Fibroblast of skin of abdomen (primary cell): ENCODE measurements at places on chromosomes 6 and 20.

GRCh38 chr20:59625214-59625922 lies 21.0 kb downstream of the PHACTR3 start:
- no peak for DNase-seq

DNA sequence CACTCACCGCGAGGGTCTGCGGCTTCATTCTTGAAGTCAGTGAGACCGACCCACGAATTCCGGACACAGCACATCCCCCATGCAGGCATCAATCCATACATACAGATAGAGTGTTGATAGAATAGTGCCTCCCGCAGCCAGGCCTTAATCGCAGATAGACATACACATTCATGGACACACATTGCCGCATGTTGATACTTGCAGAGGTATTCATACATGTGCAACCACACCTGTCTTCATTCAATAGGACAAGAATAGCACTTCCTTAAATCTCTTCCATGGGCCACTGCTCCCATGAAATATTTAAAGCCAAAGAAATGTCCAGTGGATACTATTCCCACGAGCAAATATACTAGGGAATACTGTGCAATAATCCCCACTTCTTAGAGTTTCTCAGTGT lies 170.5 kb downstream of the FRK start:
- DNase-seq = no peak

DNA sequence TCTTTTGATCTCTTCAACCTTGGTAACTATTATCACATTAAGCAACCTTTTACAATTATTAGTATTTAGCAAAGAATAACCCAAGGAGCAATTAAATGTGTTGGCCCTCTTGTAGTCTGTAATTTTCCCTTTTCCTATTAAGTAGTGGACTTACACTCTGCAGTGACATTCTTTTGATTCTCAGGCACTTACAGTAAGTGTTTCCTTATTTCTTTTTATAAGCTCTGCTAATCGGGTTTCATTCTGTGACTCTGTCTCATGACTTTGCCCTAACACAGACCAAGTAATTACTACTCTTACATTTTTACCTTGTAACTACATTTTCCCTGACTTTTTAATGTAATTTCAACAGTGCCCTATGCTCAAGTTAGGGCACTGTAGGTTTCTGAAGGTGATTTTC lies 104.0 kb upstream of the EPHA7 start:
- DNase-seq = no peak

- DNase-seq = no peak
These were observed 203.5 kb upstream of the PMEPA1 start for GRCh38 chr20:57913156-57913930.

DNA sequence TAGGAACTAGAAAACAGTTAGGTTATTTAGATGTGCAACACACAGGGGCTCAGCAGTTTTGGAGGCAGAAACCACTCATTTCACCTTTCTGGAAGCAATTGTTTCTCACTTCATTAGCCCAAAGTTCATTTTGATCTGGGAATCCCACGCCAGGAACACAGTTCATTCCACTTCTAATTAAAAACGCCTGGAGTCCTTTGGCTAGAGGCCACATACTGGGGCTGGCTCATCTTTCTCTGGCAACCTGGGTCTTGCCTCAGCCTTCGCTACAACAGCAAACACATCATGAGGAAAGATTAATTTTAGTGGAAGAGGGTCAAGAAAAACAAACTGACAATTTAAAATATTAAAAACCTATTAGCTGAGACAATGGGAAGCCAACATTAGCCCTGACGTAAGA lies 69.7 kb downstream of the RFPL4B start:
- DNase-seq = peak; percentile 89
